COLO829 (cell line): ENCODE measurements at places on chromosomes 12 and 14.

- DNase-seq, result no peak
Measured at GRCh38 chr14:102622262-102622885, 29.9 kb downstream of the RCOR1 start.

DNA sequence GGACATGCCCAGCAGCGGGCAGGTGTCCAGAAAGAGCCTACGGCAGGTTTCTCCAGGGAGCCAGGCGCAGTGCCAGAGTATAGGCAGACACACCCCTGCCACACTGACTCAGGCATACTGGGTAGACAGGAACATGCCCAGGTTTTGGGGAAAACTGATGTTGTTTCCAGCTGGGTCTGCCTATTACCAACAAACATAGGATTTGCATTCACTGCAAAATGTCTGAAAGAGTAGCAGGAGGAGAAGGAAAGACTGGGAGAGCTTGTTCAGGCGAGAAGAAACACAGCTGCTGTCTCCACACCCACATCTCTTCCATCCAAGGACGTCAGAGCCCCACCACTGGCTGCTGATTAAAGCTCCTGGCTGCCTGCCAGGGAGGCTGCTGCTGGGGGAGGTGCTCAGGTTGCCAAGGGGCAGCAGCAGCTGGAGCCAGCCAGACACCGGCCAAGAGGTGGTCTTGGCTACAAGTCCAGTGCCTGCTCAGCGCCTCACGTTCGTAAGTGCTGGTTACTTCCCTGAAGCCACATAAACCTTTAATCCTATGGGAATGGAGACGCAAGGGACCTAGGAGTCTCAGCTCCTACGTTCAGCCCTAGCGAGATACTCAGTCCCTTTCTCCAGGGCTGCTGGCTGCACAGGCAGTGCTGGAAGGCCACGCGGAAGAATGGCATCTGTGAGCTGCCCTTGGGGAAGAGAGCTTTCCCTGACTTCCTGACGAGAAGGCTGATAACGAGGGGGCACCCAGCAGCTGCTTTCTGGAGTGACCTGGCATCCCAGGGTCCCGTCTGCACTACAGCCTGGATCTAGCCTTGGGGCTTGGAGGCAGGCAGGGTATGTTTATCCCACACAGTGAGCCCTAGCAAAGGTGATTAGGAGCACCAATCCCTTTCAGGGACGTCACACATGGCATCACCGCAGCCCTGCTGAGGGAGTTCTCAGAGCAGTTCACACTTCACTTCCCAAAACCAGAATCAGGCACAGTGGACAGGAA lies 58.1 kb downstream of the PLEKHG3 start:
- peak; percentile 78 for DNase-seq

GRCh38 chr12:101931498-101932326 lies 54.3 kb downstream of the DRAM1 start:
- no peak for DNase-seq

DNA sequence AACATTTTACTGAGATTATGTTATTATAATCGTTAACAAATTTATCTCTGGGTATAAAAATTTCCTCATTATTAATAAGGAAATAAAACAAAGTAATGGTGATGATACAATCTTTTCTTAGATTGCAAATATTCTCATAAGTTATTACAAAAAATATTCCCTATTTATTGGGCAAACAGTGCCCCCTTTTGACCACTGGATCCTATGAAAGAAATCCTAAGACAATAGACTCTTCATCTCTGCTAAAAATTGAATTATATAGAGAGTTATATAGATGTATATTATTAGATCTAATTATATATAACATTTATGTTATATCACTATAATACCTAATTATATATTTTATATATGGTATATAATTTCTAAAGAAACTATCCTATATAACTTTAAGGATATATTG lies 94.2 kb upstream of the FGD4 start:
- no peak for DNase-seq

GRCh38 chr12:76226956-76227355 lies 121.3 kb downstream of the BBS10 start:
- DNase-seq, result no peak

- DNase-seq, result peak; percentile 16
Measured at GRCh38 chr12:102095677-102096263, 24.1 kb downstream of the NUP37 start.

DNA sequence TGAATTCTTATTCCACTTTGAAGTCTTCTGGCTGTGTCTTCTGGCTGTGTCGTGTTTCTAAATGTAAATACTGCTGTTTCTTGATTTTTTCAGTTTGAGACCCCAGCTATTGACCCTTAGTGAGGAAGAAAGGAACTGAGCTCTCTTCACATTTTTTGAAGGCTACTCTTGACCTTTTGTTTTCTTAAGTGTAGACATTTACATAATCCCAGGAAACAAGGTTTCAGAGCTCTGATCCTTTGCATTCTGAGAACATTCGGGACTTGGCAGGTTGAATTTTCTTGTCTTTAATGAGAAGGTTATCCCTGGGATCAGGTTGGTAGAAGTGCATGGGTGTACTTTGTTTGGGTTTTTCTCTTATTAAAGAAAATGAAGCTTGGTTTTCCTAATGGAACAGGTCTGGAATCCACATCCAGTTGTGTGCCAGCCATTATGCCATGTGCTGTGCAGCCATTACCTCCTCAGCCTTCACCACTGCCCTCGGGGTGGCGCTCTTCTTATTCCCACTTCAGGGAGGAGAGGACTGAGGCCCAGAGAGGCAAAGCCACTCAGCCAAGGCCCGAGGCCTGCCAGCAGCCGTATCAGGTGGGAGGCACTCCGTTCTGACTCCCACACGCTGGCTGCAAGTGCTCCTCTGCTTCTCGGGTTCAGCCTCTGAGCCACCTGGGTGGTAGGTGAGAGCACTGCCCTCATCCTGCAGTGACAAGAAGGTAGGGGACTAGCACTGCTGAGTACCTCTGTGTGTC lies 120.9 kb downstream of the BEGAIN start:
- DNase-seq, result no peak

DNA sequence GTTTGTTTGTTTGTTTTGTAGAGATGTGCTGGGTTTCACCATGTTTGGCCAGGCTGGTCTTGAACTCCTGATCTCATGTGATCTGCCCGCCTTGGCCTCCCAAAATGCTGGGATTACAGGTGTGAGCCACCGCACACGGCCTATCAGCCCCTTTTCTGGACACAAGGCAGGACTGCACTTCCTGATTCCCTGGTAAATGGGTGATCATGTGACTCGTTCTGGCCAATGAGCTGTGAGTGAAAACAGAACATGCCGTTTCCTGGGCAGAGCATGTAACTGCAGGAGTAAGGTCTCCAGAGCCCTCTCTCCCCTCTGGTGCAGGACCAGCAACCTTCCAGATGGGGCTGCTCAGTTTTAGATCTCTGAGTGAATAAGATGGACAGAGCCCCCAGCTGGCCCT lies 92.7 kb downstream of the ITPK1 start:
- DNase-seq, result no peak

- no peak for DNase-seq
Measured at GRCh38 chr14:76500480-76500879, 124.5 kb downstream of the ESRRB start.

DNA sequence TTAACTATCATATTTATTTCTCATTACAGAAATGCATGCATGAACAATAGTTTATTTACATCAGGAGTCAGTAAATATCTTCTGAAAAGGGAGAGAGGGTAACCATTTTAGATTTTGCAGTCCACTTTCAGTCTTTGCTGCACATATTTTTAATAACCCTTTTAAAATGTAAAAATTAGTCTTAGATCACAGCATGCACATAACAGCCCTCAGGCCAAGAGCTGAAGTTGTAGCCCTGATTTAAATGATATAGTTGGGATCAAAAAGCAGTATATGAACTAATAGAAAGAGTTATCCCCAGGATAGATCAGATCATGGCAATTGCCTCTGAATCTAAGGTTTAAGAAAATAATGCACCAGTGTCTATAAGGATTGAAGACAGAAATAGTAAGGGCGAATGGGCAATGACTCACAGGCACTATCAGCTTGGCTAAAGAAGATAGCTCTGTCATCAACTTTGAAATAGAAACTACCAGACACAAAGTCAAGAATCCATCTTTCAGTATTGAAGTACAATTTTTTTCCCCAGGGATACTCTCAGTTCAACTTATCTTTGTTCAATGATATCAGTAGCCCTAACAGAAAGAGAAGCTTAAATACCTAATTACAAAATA lies 13.1 kb upstream of the CLEC7A start:
- DNase-seq, result peak; percentile 76

GRCh38 chr12:31877884-31878283 lies 81.3 kb upstream of the RESF1 start:
- no peak for DNase-seq

GRCh38 chr12:4286228-4286627 lies 12.7 kb downstream of the CCND2 start:
- DNase-seq, result no peak

DNA sequence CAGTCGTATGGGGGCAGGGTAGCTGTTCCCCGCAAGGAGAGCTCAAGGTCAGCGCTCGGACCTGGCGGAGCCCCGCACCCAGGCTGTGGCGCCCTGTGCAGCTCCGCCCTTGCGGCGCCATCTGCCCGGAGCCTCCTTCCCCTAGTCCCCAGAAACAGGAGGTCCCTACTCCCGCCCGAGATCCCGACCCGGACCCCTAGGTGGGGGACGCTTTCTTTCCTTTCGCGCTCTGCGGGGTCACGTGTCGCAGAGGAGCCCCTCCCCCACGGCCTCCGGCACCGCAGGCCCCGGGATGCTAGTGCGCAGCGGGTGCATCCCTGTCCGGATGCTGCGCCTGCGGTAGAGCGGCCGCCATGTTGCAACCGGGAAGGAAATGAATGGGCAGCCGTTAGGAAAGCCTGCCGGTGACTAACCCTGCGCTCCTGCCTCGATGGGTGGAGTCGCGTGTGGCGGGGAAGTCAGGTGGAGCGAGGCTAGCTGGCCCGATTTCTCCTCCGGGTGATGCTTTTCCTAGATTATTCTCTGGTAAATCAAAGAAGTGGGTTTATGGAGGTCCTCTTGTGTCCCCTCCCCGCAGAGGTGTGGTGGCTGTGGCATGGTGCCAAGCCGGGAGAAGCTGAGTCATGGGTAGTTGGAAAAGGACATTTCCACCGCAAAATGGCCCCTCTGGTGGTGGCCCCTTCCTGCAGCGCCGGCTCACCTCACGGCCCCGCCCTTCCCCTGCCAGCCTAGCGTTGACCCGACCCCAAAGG lies 804 bp downstream of the GAPDH start:
- peak; percentile 29 for DNase-seq
